ENCODE measurements at places on chromosomes 1 and 21.

GRCh38 chr1:246142320-246142893, 364.7 kb downstream of the SMYD3 start:
- DNase-seq = no peak

GRCh38 chr1:147723691-147724323, 36.6 kb downstream of the GJA5 start:
- no peak for DNase-seq

- DNase-seq = no peak
These were observed 591 bp downstream of the SHC1 start for GRCh38 chr1:154969860-154970452.

GRCh38 chr1:203156280-203156679, 19.3 kb downstream of the MYBPH start:
- no peak for DNase-seq

- peak; percentile 47 for DNase-seq
These were observed 41.6 kb downstream of the NSL1 start for GRCh38 chr1:212749821-212750535.

DNA sequence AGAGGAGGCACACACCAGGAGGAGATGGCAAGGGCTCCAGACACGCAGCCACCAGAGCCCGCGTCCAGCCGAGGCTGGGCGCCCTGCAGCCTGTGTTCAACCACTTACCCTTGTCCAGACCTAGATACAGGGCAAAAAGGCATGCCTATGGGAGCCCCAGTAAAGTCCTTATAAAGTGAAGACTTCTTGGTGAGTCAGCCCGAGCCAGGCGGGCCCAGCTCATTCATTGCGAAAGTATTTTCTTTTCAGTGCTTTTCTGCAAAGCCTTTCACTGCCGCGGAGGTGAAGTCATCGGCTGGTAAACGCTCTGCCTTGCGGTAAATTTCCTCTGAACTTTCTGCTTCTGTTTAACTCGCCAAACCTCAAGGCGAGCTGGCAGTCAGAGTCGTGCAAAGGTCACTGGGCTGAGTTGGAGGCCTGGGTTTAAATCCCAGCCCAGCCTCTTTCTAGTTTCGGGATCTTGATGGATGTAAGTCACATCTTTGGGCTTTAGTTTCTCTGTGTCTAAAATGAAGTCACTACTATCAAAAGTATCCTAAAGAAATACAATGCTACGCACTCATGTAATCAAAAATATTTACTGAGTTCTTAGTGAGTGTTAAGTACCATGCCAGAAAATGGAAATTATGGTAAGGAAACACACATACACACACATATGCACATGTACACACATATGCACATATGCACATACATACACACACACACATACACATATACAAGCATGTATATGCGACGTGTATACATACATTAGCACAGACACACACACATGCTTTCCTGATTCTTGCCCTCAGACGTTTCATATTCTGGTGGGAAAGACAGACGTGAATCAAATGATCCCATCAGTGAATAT, 54.7 kb upstream of the IFFO2 start:
- DNase-seq = no peak

DNA sequence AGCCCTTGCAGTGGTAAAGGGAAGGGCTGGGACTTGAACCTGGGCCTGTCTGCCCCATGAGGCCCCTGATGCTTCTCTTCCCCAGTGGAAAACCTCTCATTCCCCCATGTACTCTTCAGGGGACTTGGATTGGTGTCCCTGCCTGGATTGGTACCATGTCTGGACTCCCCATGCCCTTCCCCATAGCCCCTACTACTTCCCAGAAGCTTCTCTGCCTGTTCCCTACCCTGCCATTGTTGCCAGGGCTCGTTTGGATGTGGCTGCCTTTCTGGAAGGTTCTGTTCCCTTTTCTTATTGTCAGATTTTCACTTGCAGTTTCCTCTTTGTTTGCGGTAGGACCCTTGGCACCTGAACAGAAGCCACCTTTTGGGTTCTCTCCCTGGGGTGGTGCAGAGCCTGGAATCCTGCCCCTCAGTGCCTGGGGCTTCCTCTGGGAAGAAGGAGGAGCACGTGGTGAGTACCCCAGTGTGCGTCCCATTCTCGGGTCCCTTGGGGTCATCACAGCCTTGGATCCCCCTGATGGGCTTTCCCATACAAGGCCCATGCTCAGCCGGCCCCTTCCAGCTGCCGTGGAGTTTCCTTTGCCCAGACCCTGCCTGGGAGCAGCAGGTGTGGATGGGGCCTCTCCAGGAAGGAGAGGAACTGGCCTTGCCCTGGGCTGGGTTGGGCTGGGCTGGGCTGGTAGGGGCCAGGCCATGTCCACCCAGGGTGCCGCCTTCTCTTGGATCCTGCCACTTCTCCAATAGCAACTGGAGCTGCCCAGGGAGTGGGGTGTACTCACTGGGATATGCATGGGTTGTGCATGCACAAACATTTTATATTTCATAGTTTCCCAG, 281.1 kb downstream of the PTPRU start:
- DNase-seq = no peak

GRCh38 chr1:30754684-30755171, 2.8 kb downstream of the LAPTM5 start:
- DNase-seq = no peak

DNA sequence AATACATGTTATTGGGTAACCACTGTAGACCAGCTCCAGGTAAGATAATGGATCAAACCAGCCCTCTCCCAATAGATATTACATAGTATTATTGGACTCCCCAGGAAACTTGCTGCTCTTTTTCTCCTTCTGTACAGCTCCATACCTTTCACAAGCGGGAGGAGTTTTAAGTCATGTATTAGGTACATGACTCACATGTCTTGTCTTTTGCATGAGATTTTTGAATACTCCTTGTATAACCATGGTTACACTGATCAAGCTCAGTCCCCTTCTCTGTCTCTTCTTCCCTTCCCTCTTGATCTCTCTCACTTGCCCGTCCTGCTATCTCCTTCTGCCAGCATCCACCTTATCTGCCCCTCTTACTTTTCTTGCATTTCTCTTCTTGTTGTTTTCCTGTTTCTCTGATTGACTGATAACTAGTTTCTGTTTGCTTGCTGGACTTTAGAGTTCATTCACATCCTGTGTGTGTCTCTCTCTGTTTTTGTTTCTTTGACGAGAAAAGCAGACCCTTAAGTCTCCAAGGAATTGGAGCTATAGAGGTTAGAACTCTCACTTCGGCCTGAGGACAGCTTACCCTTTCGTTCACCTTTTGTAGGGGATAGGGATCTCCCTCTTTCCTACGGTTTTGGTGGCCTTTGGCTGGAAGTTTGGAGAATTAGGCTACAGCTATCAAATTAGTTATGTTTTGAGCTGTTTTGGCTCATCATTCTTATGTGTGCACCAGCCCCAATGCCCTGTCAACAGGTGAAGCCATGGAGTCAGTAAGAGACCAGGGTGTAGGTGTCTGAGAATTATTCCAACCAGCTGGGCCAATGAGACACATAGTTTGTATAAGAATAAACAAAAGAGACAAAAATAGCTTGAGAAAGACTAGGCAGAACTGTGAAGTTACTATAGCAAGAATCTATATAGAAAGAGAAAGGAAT, 49.0 kb upstream of the ASB17 start:
- no peak for DNase-seq

GRCh38 chr1:107477233-107477632, 336.4 kb downstream of the NTNG1 start:
- DNase-seq = no peak

GRCh38 chr21:27590271-27590670, 623.4 kb upstream of the ADAMTS5 start:
- DNase-seq = no peak

- no peak for DNase-seq
These were observed at the start of gene CD101 for GRCh38 chr1:117001254-117001927. Gene CD101 (plus strand): TSS chr1:117001760. CDS start chr1:117001818, 58 bp downstream.

- peak; percentile 37 for DNase-seq
These were observed 144.6 kb downstream of the MAGI3 start for GRCh38 chr1:113534875-113535274.

GRCh38 chr1:96962751-96963211, 241.2 kb downstream of the PTBP2 start:
- DNase-seq = peak; percentile 68

GRCh38 chr1:109786531-109787021, 22.9 kb upstream of the EPS8L3 start:
- no peak for DNase-seq

DNA sequence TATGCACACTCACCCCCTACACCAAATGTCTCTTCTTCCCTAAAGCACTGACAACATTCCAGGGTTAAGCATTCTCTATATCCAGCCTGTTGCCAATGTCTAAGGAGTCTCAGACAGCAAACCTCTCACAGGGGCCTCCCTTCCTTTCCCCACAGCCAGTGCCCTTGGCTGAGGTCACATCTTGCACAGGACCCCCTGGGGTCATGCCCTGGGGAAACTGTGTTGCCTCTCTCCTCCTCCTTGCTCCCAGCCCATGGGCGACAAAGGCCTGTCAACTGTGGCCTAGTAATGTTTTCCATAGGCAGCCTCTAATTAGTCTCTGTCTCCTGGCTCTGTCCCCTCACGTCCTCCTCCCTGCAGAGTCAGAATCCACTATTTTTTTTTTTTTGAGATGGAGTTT, 54.6 kb downstream of the NENF start:
- DNase-seq = no peak

DNA sequence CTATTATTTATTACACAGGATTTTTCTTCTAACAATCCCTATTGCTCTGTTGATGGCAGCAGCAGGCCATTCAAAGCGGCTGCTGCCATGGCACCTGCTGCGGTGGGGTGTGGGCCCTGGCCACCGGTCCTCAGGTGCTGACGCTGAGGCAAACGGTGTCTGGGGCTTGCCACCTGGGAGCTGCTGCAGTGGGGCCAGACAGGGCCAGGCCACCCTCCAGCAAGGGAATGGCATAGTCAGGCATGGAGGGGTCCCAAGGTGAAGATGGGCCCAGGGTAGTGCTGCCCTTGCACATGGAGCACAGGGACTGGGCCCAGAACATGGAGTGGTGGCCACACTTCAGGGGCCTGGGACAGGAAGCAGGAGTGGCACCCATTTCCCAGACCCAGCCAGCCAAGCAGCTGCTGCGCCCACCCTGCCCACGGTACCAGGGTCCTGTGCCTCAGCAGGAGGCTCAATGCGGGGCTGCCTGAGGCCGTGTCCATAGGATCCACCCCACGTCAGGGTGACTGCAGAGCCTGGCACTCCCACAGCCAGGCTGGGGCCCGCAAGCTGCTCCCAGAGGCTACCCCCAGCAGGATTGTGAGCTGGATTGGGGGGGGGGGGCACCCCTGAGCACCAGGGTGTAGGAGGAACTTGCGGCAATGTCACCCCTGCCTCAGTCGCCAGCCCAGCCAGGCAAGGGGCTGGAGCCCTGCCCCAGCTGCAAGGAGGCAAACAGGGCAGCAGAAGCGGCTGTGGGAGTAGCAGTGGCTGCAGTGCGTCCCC, 53.9 kb upstream of the KRTAP11-1 start:
- DNase-seq = no peak

DNA sequence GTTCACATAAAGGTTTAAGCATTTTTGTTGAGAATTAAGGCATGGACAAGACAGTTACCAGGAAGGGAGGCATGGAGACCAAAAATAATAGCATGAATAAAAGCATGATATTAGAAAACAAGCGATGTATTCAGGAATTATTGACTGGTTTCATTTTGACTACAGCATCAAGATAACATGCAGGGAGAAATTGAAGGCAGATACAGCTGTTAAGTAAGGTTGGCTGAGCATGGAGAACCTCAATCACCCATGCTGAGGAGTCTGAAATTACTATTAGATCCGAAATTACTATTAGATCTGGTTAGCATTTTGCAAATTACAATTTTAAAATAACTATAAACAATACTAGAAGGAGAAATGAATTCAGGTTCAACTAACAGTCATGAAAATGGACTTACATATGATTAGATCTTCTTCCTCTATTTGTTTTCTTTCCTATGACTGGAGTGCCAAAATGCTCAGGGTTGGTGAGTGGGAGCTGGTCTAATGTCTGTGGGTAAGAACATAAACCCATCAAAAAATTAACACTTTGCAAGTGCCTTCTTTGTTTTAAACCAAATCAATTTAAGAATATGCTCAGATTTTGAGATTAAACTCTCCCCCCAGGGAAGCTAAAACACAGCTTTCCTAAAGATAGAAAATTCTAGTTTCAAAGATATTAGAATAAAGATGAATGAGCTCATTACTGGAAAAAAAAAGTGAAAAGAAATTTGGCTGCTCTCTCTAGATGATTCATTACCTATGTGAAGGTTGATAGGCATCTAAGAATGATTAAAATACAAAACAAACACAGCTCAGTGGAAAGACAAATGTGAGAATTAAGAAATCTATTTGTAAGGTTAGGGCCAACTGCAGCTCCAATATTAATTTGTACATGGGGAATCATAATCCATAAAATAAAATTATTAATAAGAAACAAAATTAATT, 81.7 kb downstream of the ARID4B start:
- DNase-seq = peak; percentile 33

- no peak for DNase-seq
These were observed at the start of gene MANEAL for GRCh38 chr1:37793773-37794371. Gene MANEAL (plus strand): TSS chr1:37793847. CDS start chr1:37794183, 336 bp downstream.

DNA sequence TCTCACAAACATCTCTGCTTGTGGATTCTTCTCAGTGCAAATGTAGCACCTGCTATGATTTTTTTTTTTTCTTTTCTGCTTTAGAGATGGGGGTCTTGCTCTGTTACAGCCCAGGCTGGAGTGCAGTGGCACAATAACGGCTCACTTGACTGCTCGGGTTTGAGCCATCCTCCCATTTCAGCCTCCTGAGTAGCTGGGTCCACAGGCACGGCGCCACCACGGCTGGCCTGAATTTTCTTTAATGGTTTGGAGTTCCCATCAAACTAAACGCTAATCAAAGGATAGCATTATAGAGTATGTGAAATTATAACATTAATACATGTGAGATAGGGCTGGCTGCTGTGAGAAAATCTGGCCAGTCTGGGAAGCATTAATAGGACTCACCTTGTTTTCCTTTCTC, 7.2 kb upstream of the PTGER3 start:
- no peak for DNase-seq

- DNase-seq = no peak
These were observed 151.1 kb downstream of the TLR5 start for GRCh38 chr1:222991908-222992307.

GRCh38 chr1:245301162-245301580, 146.4 kb downstream of the KIF26B start:
- no peak for DNase-seq

- no peak for DNase-seq
These were observed at the start of gene HENMT1 for GRCh38 chr1:108661030-108661609. Gene HENMT1 (minus strand): TSS chr1:108661093. CDS start chr1:108659884, 1,209 bp downstream.

DNA sequence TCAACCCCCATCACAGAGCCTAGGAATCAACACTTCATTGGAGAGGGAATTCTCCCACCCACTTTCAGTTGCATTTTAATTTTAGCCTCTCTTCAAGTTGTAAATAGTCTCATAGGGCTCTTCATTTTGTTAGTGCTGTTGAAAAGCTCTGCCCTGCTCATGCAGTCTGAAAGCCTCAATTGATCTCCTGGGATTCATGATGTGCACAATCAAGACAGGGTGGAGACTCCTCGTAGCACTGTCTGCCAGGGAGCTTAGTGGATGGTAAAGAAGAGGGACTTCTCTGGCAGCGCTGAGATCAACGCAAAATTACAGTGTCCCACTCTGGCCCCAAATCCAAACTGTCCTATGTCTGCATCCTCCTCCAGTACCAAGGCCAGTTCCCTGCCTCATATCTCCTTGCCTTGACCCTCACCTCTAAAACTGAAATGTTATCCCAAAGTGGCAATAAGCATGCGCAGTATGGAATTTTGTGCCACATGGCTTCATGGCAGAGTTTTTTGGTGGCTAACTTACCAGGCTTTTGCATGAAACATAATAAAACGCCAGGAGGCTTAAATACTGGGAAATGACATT, 282.2 kb downstream of the CACNA1E start:
- no peak for DNase-seq

All from LNCaP clone FGC (cell line).